ENCODE measurements at places on chromosomes 12 and 14. TPM values are rescaled to one million over a fixed set of nuclear protein-coding genes. Genes with fewer than 3 reads are reported as not detected.

C12orf56 gene
- not detected for total RNA-seq

IGFBP6 gene
- total RNA-seq: 53.0 TPM

KLRK1 gene
- 0.36 TPM for total RNA-seq

FBLN5 gene
- total RNA-seq: 62.5 TPM

C14orf132 gene
- total RNA-seq: 4.8 TPM

TCL1B gene
- total RNA-seq: not detected

MYF5 gene
- total RNA-seq: not detected

IL23A gene
- not detected for total RNA-seq

C3AR1 gene
- total RNA-seq: 5.5 TPM

TSPAN19 gene
- total RNA-seq: 0.33 TPM

CLEC4D gene
- not detected for total RNA-seq

RNASE7 gene
- not detected for total RNA-seq

DNA sequence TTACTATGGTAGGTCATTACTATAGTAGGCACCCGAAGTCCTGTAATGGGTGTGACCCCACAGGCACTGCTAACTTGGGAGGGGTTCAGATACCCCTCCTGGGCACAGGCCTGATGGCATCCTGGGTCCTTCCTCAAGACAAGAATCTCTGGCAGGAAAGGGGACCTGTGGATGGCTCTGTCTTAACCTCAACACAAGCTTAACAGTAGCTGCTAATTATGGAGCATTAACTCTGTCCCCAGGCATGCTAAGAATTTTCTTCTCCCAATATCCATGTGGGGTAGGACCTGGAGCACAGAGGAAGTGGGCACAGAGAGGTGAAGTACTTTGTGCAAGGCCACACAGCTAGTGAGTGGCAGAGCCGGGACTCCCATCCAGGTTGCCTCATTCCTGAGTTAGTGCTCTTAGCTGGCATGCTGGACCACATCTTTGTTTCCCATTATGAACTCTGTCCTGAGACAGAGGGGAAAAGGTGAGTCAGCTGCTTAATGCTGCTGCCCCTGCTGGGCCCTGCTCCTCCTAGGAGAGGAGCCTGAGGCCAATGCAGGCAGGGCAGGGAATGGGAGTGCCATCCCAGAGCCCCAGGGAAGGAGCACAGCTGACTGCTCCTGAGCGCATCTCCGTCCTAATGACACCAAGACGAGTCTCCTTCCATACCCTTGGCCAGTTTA, 32.1 kb downstream of the GALNT16 start:
- DNase-seq: no peak

- DNase-seq: no peak
These were observed 22.4 kb downstream of the SLC7A8 start for GRCh38 chr14:23160924-23161522.

- DNase-seq: no peak
These were observed 22.3 kb downstream of the PTPRO start for GRCh38 chr12:15344561-15344960.

- no peak for DNase-seq
These were observed 46.2 kb downstream of the ERH start for GRCh38 chr14:69351911-69352310.

GRCh38 chr12:43416981-43417380, 135.0 kb downstream of the ADAMTS20 start:
- no peak for DNase-seq

GRCh38 chr14:75650253-75651058, 10.2 kb downstream of the ERG28 start:
- no peak for DNase-seq

DNA sequence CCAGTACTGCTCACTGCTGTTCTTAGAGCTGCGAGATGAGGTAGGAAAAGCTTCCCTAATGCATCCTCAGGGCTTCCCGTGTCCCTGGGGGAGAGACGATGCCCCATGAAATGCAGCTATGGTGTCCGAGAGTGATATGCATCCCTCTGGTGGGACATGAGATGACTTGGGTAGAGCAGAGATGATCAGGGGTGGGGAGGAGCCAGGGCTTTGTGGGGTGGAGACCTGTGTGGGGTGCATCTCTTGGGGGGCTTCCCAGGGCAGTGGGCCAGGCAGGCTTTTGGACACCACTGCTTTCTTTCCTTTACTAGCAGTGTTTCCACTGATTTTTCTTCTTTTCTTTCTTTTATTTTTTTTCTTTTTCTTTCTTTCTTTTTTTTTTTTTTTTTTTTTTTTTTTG, 147.3 kb downstream of the ADGRD1 start:
- DNase-seq: no peak

GRCh38 chr12:116276652-116277466, 634 bp downstream of the MED13L start:
- DNase-seq: peak; percentile 75

GRCh38 chr12:51429700-51430099, 5.1 kb downstream of the SLC4A8 start:
- DNase-seq: no peak

- peak; percentile 22 for DNase-seq
These were observed 386.7 kb upstream of the NOVA1 start for GRCh38 chr14:26984311-26985177.

DNA sequence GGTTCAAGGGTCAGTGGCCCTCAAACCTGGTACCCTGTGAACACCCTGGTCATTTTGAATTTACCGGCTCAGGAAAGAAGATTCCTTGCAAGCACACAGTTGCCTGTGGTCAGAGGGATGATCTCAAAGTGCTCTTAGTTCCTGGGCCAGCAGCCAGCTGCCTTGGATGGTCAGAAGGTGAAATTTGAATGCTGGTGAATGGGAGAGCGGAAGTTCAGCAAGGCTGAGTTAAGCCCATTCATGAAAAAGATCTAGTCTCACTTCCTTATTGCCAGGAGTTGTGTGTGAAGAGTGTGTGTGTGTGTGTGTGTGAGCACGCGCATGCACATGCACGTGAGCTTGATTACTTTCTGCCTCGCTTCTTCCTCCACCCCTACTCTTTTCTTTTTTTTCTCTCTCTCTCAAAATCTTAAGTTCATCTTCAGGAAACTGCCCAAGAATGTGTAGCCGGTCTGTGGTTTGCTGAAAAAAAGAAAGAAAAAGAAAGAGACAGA, 155.5 kb upstream of the CCND2 start:
- DNase-seq: peak; percentile 53

- no peak for DNase-seq
These were observed 8.8 kb upstream of the PEX5 start for GRCh38 chr12:7180685-7181084.

DNA sequence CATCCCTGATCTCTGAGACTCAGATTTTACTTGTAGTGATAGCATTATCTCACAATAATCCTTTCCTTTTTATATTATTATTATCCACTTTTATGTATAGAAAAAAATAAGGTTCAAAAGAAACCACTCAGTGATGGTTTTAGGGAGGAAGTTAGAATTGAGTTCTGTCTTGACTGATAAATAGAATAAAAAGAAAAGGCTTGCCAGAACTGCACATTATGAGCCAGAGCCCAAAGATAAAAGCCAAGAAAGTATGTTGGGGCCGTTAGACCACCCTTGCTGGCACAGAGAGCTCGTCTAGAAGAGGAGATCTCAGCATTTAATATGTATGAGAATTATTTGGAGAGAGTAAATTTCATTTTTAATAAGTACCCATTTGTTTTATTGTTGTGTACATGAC, 103.2 kb downstream of the TSPAN8 start:
- no peak for DNase-seq

DNA sequence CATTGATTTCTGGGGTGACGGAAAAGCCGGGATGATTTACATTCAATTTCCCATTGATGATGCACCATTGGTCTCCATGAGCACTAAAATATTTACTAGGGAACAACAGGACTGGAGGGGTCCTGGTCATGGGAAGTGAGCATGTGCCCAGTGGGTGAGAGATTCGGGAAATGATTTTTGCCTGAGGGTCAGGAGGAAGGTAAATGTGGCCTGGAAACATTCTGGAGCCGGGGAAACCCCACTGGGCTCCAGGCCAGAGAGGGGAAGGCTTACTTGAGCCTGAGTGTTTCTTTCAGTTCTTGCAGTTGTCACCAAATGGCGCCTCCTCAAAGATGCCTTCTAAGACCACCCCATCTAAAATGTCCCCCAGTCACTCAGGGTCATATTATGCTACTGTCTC, 532.3 kb upstream of the TBX3 start:
- DNase-seq: no peak

DNA sequence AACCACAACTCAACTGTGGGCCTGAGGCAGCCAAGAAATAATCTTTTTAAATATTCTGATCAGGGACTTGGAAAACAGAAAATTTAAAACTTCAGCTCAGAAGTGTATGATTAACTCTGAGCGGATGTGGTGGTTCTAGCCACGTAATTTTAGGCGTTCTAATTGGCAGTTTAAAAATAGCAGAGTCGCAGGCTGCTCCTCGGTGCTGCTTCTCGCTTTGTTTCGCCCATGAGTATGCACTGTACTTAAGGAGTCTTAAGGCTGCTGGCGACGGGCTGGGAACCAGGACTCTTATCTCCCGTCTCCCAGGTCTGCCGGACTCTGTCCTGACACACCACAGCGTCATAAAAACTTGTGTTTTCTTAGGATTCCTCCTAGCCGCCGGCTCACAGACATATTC, 113.4 kb upstream of the PELI2 start:
- no peak for DNase-seq

DNA sequence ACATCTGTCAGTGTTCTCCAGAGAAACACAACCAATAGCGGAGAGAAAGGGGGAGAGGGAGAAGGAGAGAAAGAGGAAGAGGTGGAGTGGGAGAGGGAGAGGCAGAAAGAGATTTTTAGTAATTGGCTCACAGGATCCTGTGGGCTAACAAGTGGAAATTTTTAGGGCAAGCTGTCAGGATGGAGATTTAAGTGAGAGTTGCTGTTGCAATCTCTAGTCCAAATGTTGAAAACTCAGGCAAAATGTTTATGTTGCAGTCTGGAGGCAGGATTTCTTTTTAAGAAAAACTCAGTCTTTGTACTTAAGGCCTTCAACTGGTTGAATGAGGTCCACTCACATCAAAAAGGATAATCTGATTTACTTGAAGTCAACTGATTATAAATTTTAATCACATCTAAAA, 12.5 kb upstream of the GLIPR1L2 start:
- DNase-seq: no peak

DNA sequence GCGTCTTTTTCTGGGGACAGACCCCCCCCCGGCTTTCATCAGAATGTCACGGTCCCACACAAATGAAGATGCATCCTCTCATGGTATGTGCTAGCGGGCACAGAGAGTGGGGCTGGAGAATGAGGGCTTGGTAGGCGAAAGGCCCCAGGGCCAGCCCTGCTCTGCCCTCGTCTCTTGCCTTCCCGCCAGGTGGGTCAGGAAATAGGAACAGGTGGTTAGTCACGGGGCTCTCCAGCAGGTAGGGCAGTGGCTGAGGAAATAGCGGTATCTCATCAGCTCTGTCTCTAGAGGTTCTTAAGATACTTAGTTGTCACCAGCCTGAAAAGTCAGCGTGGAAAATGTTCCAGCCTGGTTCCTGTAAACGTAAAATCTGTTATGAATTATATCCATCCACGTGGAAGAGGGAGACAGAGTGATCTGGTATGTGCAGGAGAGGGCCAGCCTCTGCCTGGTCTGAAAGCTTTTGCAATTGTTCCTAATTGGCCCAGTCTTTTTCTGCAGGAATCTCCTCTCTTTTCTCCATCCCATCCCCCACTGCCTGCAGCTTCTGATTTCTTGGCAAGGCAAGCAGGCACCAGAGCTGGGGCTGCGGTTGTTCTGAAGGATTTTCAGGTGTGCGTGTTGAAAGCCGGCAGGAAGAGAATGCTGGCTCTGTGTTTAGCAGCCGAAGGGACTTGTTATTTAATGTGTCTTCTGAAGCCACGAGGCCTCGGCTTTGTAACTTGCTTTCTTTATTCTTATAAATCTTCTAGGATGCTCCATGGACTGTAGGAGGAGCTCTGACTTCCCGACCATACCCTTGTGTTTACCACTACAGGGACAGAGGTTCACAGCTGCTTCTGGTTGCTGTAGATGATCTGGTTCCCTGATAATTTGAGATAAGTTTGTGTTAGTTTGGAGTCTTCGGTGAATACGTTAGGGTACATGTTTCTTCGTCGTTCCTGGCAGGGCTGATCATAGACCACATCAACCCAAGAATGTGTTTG, 131.1 kb downstream of the CACNA1C start:
- DNase-seq: no peak

- DNase-seq: no peak
These were observed 1.6 kb downstream of the MSI1 start for GRCh38 chr12:120367233-120367923.

GRCh38 chr12:2960390-2960956, 1.3 kb downstream of the TEAD4 start:
- no peak for DNase-seq

DNA sequence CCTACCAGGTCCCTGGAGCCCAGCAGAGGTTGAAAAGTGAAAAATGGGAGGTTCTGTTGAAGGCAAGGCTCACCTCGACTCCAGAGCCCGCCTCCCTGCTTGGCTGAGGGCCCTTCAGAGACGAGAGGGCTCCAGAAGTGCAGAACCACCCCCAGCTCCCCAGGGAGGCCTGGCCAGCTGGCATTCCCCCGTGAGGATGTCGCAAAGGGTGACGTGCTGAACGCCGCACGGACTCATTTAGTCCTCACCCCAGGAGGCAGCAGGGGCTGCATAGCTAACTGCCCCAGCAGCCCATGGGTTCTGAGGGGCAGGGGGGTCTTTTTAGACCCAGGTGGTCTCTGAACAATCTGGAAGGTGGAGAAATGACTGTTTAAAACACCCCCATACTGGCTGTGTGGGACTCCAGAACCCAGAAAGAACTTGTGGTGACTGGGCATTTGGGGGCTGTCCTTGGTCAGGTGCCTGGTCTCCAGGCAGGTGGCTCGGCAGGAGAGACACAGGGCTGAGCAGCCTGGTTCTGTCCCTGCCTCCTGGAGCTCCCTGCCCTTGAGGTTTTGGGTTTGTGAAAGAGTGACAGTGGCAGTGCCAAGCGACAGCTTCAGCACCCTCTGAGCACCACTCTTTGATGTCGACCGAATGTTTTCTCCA, 32.0 kb downstream of the ANAPC7 start:
- no peak for DNase-seq

DNA sequence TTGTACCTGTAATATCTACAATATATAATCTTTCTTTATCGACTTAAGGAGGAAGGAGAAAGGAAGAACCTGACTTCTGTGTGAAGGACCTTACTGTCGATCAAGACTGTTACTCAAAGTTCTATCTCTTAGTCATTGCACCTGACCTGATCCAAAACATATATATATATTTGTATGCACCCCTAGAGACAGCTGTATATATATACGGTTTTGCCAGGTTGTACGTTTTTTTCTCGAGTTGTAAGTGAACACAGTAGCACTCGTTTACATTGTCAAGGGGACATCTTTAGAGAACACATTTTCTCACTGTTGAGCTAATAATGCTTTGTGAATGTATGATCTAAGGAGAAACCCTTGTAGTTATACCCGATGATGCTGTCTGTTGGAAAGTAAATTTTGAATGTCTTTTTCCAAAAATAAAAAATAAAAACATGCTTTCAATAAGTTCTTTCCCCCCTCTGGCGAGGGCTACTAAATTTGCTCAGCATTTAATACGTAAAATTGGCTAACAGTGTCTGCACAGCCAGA, 536 bp upstream of the SLC35E3 start:
- DNase-seq: no peak

GRCh38 chr12:19474147-19474546, 34.9 kb downstream of the AEBP2 start:
- DNase-seq: no peak

- DNase-seq: no peak
These were observed 136.7 kb downstream of the ZNF664 start for GRCh38 chr12:124109760-124110159.

All from left ventricle myocardium inferior (tissue), 1 donor.